NCI-H446 (cell line): ENCODE measurements at places on chromosomes 12 and 14.

- no peak for DNase-seq
Measured at GRCh38 chr12:104689635-104690034, 232.9 kb downstream of the CHST11 start.

- no peak for DNase-seq
Measured at GRCh38 chr14:98131406-98131805, 1140.6 kb downstream of the BCL11B start.

DNA sequence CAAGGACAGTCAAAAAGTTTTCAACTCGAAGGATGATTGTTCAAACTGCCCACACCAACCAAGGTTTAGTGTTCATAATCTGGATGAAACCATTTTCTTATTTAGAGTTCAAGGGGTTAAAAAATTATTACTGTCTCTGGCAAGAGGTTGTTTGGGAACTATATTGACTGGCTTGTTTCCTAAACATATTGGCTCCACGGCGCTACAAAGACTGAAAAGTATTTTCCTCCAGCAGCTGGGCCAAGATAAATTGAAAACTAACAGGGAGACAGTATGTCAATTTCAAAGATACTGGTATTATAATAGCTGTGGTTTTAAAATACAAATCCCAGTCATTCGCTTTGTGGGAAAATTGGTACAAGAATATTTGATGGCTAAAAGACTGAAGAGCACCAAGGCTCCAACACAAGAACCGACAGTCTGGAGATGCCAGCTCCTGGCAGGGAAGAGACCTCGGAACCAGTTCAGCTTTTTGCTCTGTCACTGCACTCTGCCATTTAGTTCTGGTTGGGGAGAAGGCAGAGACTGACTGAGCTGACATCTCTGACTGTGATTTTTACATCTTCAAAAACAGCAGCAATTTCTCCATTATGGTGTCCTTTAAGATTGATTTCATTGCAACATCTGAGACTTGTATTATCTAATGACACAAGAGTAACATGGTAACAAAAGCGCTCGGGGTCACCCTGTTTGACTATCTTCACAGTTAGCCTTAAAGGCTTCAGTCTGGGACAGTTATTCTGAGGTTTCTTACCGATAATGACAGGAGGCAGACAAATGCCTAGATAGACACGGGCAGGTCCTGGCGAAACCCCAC, 62.0 kb downstream of the ST8SIA1 start:
- no peak for DNase-seq

DNA sequence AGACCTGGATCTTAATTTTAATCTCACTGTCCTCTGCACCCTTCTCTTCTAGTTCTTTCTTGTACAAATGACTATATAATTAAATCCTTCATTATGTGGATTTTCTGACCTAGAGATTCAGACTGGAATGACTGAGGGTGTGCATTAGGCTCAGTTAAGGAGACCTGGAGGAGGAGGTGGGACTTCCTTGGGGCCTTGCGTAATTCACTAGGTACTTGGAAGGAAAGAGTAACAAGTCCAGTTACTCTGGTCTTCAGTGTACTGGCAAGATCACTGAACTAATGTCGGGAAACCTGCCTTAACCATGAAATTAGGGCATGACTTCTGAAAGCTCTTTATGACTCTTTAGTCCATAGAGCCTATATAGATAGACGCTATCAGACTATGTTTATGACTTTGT, 441.4 kb downstream of the EGLN3 start:
- no peak for DNase-seq

DNA sequence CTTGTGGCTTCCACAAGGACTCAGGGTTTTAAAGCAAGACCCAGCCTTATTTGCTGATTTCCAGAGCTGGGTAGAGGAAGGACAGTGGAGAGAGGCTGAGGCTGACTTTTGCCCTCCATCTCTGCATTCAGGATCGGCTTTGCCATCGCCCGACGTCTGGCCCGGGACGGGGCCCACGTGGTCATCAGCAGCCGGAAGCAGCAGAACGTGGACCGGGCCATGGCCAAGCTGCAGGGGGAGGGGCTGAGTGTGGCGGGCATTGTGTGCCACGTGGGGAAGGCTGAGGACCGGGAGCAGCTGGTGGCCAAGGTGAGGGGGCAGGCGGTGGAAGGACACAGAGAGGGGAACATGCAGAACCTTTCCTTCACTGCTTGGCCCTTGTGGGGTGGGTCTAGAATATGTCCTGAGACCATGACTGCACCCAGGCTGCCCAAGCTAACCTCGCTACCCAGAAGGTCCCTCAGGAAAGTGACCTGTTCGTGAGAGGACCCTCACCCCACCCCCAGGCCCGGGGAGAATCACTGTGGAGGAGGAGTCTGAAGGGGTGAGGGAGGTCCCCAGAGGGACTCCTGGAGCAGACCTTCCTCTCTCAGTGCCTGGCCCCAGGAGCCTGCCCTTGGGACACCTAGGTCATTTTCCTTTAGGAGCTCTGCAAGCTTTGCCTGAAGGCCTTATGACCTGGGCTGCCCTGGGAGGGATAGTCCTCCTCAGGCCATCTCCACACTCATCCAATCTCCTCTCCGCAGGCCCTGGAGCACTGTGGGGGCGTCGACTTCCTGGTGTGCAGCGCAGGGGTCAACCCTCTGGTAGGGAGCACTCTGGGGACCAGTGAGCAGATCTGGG, 3.1 kb downstream of the DHRS2 start:
- DNase-seq, result no peak

- no peak for DNase-seq
Measured at GRCh38 chr14:86012461-86012860, 482.5 kb downstream of the FLRT2 start.

DNA sequence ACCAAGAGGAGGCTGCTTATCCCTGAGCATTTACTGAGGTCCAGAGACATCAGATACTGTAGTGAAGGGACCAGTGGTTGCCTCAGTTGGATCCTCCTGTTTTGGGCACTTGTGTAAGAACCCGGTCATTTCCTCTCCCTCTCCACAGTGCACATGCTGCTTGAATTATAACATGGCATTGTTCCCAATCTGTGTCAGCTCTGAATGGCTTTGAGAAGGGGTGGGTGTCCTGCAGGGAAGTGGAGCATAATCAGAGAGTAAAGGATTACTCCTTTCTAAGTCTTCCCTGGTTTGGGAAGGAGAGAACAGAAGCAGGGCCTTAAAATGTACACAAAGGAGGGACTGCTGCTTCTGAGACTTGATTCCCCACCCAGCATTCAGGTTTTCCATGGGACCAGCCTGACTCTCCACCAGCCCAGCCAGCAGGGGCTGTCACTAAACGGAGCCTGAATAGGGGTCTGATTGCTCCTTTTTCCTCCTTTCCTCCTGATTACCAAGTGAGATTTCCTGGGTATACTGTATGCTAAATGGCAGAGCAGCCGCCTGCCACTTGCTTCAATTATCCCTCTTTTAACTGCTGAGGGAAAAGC, 78.4 kb downstream of the NRXN3 start:
- DNase-seq, result no peak
